ENCODE measurements at places on chromosomes 3 and 15.

- no peak for DNase-seq
Measured at GRCh38 chr15:81779181-81779580, 266.6 kb downstream of the MEX3B start.

- no peak for DNase-seq
Measured at GRCh38 chr3:106688464-106688863, 688.8 kb upstream of the CCDC54 start.

GRCh38 chr3:127407026-127407939 lies 119.4 kb upstream of the PRR20G start:
- no peak for DNase-seq

GRCh38 chr15:75639191-75639708 lies 774 bp downstream of the IMP3 start:
- no peak for DNase-seq

DNA sequence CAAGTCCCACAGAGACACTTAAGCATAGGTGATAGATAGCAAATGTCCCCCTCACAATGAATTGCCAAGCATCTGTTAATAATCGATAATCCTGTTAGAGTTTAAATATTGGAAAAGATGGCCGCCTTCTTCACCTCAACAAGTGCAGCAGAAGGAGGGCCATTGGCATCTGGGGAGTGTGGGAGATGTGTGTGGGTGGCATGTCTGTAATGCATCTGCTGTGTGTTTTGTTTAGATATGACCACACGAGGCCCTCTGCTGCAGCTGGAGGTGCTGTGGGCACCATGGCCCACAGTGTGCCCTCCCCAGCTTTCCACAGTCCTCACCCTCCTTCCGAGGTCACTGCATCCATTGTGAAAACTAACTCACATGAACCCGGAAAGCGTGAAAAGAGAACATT lies 12.9 kb downstream of the MKRN2 start:
- no peak for DNase-seq

- no peak for DNase-seq
Measured at GRCh38 chr3:7506606-7507180, 645.8 kb downstream of the GRM7 start.

DNA sequence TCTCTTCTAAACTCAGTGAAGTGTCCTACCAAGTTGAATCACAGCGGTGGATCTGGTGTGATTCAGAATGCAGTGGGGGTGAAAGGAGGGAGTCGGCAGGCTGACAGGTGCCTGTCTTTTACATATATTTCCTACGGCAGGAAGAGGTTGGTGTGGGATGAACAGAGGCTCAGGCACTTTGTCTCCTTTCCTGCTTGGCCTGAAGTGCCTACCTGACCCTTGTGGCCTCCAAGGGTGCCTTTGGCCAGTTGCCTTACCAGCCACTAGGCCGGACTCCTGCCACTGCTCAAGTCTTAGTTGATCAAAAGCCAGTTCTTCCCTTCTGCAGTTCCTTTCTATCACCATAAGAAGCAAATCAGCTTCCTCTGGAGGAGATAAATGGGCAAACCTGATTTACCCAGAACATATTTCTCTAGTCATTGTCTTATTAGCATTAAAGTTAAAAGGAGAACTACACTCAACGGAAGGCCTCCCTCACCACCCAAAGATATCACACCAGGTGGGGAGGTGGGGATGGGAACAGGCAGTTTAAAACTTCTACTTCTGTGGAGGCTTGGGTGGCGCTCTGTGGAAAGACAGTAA lies 52.1 kb downstream of the CRTC3 start:
- DNase-seq, result no peak

- no peak for DNase-seq
Measured at GRCh38 chr15:41689834-41690233, 29.6 kb downstream of the MGA start.

- no peak for DNase-seq
Measured at GRCh38 chr15:67010898-67011616, 54.3 kb upstream of the SMAD3 start.

DNA sequence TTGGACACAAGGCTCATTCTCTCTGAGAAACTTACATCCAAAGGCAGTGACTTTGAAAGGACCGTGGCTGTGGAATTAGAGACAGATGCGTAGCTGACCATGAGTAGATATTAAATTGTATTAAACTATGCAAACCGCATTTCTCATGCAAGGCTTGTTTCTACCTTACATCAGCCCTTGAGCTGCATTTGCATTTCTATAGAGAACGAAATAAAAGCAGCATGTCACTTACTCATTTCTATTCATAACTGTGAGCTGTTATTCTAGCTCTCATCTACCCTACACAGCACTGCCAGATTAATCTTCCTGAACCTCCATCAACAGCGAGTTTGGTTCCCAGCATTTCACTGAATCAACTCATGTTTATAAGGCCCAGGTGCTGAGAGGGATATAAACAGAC lies 72.3 kb downstream of the THSD4 start:
- DNase-seq, result no peak

DNA sequence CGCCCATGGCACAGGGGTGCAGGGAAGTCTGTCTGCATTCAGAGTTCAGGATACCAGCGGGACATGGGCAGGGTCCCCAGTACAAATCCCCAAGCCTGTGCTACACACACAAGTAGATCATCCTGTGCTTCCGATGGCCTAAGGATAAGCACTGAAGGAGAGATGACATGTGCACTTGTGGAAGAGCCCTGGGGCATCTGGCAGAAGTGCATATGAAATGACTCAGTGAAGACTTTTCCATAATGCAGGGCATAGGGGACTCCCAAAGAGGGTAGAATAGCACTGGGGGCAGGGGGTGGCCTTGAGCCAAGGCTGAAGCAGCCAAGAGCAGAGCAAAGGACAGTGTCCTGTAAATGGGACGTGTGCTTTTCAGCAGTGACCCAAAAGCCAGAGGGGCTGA lies 22.9 kb downstream of the ADAMTS17 start:
- no peak for DNase-seq

- DNase-seq, result no peak
Measured at GRCh38 chr3:53646723-53647122, 152.3 kb downstream of the CACNA1D start.

GRCh38 chr15:67906382-67906781 lies 66.5 kb upstream of the RNU6-1 start:
- no peak for DNase-seq

DNA sequence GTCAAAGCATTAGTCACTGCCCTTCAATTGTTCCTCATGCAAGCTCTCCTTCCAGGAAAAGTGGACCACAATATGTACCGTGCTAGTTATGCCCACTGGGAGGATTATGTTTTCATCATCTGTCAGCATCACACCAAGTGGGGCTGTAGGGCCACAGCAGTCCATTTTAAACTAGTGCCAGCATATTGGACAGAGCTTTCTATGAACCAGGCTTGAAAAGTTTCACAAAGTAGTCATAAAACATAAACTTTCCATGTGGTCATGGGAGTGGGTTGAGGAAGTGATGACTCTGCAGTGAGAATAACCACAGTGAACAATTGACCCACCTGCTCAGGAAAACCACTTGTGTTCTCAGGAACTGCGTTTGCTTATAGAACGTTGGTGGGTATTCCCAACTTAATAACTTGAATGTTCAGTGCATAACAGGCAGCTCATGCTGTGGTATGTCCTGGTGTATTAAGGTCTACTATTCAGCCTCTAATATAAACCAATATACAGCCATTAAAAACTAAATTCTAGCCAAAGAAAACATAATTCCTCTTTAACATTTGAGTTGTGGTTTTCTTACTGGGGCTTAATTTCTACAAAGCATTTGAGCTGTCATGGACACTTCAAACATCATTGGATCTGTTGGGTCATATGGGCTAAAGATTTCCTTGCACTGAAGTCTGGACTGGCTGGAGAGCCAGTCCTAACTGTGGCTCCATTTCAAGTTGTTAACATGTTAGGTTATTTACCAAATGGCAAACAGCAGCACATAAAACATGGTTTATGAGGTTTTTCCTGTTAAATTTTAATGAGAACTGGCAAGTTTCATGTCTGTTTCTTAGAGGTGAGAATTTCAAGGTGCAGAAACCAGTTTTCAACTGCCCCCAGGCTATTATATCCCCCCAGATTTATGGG lies 274.1 kb downstream of the OTOL1 start:
- no peak for DNase-seq

- peak; percentile 65 for DNase-seq
Measured at GRCh38 chr3:178325330-178325729, 210.9 kb upstream of the KCNMB2 start.

DNA sequence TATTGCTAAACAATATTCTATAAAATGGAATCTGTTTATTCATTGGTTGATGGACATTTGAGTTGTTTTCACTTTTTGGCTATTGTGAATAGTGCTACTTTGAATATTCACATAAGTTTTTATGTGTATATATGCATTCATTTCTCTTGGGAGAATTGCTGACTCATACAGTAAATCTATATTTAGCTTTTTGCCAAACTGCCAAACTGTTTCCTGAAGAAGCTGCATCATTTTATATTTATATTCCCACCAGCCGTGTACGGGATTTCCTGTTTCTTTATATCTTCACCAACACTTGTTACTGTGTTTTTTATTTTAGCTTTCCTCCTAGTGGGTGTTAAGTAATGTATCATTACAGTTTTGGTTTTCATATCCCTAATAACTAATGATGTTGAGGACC lies 12.5 kb upstream of the TCAIM start:
- DNase-seq, result no peak

DNA sequence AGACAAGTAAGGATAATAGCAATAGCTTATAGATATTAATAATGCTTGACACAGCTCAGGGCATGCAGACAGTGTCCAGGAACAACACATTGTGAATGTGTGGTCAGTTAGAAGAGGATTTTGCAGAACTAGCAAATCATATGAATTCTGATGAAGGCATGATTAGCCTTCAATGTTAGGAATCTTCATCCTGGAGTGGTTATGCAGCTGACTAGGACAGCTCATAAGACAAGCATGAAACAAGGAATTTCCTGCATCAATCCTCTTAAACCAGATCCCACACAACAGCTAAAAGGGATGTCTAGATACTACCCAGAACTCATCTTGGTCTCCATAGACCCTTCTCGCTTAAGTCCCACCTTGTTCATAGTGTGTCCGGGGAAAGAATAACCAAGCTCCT lies 499.0 kb upstream of the ATP11B start:
- no peak for DNase-seq

DNA sequence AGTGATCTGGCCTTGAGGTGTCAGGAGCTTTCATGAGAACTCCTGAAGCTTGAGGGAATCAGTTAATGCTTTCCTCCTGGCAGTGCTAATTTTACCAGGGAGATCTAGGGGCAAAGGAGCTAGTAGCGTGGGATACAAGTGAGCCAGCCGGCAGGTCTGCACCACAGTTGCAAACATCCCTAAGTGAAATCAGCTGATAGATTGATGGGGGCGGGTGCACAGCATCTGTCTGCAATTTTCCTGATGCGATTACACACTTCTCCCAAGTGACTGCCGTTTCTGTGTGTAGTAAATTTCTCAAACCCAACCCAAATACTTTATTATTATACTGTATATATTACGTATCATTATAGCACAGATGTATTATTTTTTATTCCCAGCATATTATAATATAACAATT lies 304.5 kb downstream of the AGBL1 start:
- DNase-seq, result no peak

- DNase-seq, result no peak
Measured at GRCh38 chr15:33099739-33100138, 94.8 kb downstream of the FMN1 start.

- no peak for DNase-seq
Measured at GRCh38 chr15:65767895-65768294, 24.2 kb downstream of the DENND4A start.

DNA sequence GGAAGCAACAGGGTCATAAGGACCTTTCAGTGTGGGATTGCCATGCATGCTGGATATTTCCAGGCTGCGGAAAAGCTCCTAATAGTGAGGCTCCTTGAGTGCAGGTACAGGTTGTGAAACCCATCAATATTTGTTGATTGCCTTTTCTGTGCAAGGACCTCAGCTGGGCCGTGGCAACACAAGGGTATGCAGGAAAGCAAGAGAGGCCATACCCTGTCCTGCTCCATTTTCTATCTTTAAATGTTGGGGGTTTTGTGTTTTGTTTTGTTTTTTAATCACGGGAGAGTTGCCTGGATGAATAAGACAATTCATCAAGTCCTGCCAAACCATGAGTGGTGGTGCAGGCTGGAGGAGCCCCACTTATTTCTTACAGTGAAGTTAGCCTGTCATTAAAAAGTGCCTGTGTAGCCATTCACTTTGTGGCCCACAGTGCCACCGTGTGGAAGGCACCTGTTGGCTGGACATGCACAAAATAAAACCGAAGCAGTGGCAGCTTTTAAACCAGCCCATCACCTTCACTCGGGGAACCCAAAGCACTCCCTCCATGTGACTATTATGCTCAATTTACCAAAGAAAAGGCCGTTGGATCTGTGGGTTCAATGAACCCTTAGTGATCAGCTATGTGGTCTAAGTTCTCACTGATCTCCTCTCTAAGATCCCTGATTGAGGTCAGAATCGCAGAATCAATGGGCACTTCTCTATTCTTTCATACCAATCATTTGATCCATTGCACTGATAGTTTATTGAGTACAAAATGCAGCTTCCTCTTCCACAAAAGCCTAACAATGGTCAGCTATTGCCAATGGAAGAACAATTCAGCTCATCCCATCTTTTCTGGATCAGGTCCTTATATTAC lies 42.2 kb downstream of the CLDN18 start:
- peak; percentile 66 for DNase-seq

- DNase-seq, result no peak
Measured at GRCh38 chr15:84001037-84001436, 234.5 kb upstream of the GOLGA6L4 start.

- DNase-seq, result no peak
Measured at GRCh38 chr3:38763569-38763968, 52.4 kb downstream of the SCN10A start.

DNA sequence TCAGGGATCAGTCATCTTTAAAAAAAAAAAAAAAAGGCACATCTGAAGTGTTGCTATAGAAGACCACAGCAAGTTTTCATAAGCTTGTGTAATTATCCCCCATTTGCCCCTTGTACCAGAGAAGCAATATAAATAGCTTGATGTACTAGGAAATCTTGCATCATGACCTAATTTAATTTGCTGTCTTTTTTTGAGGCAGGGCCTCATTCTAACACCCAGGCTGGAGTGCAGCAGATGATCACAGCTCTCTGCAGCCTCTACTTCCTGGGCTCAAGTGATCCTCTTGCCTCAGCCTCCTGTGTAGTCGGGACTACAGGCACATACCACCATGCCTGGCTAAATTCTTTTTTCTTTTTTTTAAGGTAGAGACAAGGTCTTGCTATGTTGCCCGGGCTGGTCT lies 88.7 kb downstream of the ARIH1 start:
- no peak for DNase-seq

GRCh38 chr3:30342318-30343060 lies 263.9 kb upstream of the TGFBR2 start:
- no peak for DNase-seq

DNA sequence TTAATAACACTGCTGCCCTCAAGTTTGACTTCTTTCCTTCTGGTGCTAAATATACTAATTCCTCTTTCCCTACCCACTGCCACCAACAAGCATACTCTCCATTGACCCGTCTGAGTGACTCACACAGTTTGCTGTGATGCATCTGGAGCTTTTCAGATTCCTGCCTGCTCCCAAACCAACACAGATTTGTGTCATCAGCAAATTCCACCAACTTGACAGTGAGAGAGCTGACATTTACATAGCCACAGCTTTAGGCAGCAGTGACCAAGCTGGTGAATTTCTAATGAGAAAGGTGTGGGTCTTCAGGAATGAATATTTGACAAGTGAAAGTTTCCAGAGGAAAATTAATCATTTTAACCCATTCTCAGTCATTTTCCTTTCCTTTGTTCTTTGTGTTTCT lies 96.5 kb upstream of the PRICKLE2 start:
- no peak for DNase-seq

Data from G401 (cell line).